Uterus (tissue), 4 donors: ENCODE measurements at places on chromosomes 3 and 15. TPM values are rescaled to one million over a fixed set of nuclear protein-coding genes. Genes with fewer than 3 reads are reported as not detected.

The CYP8B1 gene
- not detected for total RNA-seq

The CD86 gene
- total RNA-seq, result 0.29 TPM

The GXYLT2 gene
- 16.8 TPM for total RNA-seq

The GJD2 gene
- total RNA-seq, result not detected

The TM4SF1 gene
- 115 TPM for total RNA-seq

The DISP2 gene
- total RNA-seq, result 0.85 TPM

The MKRN2OS gene
- total RNA-seq, result not detected

The VPS33B gene
- 12.6 TPM for total RNA-seq

The PFKFB4 gene
- total RNA-seq, result 3.2 TPM

The ANKUB1 gene
- total RNA-seq, result not detected

The SLC28A2 gene
- not detected for total RNA-seq

The OR5K2 gene
- total RNA-seq, result not detected

The MAP1A gene
- total RNA-seq, result 5.9 TPM

The STOML1 gene
- 16.6 TPM for total RNA-seq

The RPP14 gene
- 14.0 TPM for total RNA-seq

The CCDC39 gene
- 1.5 TPM for total RNA-seq

The TGM5 gene
- total RNA-seq, result not detected
